Memory B cell (primary cell): ENCODE measurements at places on chromosomes 4 and X.

GRCh38 chr4:121154103-121154515 lies 10.0 kb downstream of the TNIP3 start:
- no peak for DNase-seq

DNA sequence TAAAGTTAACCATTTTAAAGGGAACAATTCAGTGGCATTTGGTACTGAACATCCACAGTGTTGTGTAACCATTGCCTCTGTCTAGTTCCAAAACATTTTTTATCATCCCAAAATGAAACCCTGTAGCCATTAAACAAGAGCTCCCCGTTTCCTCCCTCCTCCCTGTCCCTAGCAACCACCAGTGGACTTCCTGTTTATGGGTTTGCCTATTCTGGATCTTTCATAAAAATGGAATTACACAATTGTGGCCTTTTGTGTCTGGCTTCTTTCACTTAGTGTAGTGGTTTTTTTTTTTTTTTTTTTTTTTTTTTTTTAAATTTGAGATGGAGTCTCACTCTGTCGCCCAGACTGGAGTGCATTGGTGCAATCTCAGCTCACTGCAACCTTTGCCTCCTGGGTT lies 11.6 kb downstream of the RBMX2 start:
- DNase-seq = no peak

- no peak for DNase-seq
These were observed 132.4 kb downstream of the GLRA3 start for GRCh38 chr4:174696657-174697056.

DNA sequence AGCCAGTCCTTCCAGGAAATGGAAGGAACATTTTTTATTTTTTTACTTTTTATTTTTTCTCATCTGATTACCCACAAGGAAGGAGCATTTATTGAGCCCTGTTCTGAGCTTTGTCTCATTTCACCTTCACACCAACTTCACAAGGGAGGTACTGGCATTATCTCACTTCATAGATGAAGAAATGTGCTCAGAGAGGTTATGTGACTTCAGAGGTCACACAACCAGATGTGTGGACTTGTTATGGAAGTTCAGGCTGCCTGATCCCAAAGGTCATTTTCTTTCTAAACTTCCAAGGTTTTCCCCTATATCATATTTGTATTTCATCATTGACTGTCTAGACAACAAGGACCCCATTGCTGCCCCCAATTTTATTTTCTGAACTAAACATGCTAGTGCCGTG lies 160.3 kb downstream of the DCLK2 start:
- no peak for DNase-seq
